ENCODE measurements at places on chromosomes 12 and 14.

- peak; percentile 70 for DNase-seq
Measured at GRCh38 chr14:60565211-60565610, 56.3 kb downstream of the SIX6 start.

DNA sequence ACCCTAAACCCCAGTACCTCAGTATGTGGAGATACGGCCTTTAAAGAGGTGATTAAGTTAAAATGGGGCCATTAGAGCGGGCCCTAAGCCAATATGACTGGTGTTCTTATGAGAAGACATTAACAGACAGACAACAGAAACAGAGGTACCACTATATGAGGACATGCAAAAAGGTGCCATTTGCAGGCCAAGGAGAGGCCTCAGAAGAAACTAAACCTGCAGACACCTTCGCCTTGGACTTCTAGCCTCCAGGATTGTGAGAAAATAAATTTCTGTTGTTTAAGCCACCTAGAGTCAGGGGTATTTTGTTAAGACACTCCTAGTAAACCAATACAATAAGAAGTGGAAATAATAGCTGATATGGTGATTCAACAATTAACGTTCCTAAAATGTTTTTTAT is 32.6 kb downstream of the PTPRB start:
- DNase-seq: no peak

- no peak for DNase-seq
Measured at GRCh38 chr12:1003600-1004271, 12.7 kb downstream of the ERC1 start.

GRCh38 chr12:15720295-15720694 is 68.9 kb downstream of the EPS8 start:
- DNase-seq: no peak

- no peak for DNase-seq
Measured at GRCh38 chr14:78292003-78292402, 121.8 kb downstream of the NRXN3 start.

- no peak for DNase-seq
Measured at GRCh38 chr14:59698793-59699192, 122.2 kb upstream of the CCDC175 start.

GRCh38 chr12:84218406-84218805 is 694.2 kb downstream of the SLC6A15 start:
- no peak for DNase-seq

DNA sequence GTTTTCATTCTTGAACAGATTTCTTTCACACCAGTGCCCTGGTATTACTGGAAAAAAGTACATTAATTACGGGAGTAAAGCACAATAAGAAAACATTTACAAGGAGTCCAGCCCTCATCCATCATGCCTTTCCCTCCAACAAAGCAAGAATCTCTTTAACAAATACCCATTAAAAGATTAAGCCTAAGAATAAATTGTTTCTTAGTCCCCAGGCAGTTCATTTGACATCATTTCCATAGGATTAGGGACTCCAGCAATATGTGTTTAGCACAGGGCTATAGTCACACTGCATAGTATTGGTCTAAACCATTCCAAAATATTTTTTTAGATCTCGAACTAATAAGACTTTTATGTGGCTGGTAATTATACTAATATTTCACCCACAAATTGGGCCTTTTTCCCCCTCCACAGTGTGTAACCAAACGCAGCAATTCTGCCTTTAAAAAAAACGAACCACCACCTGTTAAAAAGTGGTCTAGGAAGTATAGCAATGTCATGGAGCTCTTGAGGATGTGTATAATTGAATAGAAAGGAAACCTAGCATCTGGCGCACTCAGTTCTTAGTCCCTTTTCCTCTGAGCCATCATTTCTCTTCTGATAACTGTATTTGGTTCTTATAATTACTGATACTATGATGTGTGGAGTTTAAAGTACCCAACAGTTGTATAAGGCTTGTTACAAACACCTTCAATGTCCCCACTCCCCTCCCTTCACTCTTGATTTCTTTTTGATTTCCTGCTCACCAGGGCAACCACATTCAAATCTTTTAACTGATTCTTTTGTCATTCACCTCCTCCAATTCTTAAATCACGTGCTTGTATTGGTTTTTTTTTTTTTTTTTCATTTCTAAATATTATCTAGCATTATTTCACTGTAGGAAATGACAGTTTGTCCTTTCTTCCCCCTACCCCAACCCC is 138.7 kb downstream of the ETV6 start:
- DNase-seq: no peak

GRCh38 chr12:52171950-52172512 is 19.8 kb downstream of the KRT80 start:
- DNase-seq: no peak

DNA sequence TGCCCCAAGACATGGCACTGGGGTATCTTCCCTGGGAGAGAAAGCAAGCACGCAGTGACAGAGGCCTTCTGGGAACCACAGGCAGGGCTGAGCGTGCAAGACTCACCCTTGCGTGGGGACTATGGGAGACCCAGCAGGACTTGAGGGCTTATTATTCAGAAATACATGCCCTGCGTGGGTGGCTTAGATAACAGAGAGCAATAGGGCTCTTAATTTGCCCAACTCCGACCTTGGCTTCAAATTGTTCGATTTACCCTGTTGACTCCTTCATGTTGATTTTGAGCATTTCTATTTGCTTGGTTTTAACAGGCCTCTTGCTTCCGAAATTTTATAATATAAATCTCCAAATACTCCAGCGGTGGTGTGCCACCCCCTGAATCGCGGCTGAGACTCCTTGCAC is 5.1 kb upstream of the SERPINA1 start:
- no peak for DNase-seq

GRCh38 chr12:104788840-104789271 is 169.2 kb downstream of the SLC41A2 start:
- no peak for DNase-seq

DNA sequence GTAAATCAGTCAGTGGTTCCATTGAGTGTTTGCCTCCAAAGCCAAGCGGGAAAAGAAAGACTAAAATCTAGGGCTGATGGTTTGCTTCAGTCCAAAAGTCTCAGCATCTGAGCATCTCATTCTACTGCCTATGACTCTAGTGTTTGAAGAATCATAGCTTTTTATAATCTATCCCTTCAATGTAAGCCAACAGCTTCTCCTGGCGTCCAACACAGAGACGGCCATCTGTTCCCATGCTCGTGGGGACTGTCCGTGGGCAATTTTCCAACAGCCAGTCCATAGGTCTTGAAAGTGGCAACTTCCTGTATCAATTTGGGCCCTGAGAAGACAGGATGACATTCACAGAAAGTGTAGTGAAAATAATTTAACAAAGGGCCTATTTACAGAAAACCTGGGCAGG is 544.4 kb upstream of the TMEM132C start:
- DNase-seq: no peak

DNA sequence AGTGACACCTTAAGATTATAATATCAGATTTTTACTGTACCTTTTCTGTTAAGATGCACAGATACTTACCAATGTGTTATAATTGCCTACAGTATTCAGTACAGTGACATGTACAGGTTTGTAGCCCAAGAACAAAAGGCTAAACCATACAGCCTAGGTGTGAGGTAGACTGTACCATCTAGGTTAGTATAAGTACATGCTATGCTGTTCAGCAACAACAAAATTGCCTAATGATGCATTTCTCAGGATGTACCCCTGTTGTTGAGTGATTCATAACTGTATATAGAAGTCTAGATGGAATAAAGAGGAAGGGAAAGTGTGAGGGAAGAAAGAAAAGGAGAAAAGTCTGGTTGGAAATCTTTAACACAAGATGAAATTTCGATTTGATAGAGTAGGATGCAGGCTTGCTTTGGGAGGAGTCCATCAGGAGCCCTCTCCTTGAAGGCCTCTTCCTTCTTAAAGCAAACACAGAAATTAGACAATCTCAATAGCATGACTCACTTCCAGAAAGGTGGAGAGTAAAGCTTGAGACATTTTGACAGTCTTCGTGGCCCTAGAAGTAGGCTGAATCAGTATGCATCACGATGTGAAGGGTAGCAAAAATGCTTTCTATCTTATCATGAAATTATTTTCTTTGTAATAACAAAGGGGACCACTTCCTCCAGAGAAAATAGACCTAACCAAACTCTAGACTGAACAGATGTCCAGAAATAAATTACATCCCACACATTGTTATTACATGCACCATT is 191.5 kb downstream of the SYT1 start:
- peak; percentile 2 for DNase-seq

- no peak for DNase-seq
Measured at GRCh38 chr12:32944195-32944594, 47.6 kb upstream of the PKP2 start.

- no peak for DNase-seq
Measured at GRCh38 chr14:103504991-103505565, 17.6 kb downstream of the CKB start.

GRCh38 chr12:92928421-92928961 is 604 bp downstream of the EEA1 start:
- DNase-seq: peak; percentile 63

- DNase-seq: no peak
Measured at GRCh38 chr14:36132826-36133225, 43.7 kb downstream of the PTCSC3 start.

DNA sequence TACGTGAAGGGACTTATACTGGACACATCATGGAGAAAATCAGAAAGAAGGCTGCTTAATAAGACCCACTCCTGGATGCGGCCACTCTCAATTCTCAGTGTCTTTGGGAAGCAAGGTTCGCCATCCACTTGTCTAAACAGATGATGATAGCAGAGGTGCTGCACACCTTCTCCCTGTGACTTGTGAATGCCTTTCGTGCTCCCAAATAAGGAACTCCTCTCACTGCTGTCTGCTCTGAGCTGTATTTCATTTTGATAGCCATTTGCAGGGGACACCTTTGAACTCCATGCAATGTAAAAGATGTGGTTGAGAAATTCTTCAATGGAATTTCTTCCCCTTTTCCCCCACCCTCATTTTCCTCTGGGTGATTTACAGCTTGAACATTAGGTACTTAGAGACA is 11.6 kb downstream of the RMST start:
- no peak for DNase-seq

DNA sequence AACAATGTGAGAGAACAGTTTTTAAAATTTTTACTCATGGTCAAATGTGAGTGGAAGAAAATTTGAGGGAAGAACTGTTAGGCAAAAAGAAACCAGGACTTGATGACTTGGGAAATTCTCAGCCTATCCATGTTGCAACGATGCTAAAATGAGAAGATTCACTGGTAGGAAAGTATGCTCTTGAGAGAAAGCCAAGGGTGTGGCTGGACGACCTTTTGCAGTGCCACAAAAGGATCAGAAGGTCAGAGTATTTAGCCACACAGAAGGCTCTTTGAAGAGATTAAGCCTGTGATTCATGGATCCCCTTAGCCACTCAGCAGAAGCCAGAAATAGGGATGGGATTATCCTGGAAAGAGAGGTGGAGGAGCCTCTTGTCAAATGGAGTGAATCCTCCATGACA is 336.8 kb downstream of the LRIG3 start:
- peak; percentile 27 for DNase-seq

DNA sequence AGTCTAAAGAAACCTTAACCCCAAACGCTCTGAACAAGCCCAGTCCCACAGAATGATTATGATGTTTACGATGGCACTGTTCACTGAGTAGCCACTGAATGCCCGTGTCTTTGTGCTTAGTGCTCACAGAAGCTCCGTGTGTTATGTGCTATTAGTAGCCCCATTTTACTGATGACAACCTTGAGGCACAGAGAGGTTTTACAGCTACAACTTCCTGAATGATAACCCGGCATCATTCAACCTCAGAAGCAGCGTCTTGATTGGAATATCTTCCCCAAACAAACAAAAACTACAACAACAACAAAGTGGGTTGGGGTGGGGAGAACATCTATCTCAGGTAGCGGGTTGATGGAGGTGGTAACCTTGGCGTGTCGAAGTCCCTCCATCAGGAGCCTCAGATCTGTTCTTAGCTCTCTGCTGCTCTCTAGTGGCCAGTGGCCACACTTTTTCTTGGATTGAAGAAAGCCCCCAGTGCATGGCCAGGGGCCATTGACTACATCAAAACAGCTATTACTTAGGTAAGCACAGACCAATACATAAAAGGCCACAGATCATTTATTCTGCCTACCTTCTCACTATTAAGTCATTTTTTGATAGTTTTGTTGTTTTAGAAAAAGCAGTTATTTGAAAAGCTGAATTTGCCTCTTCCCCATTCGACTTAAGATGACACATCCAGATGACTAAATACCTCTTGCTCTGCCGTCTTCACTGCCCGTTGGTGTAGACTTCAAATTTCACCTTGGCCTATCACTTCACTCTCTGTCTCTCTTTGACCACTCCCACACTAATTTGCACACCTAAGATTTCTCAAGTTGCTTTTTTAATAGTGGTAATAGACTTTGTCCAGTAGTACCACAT is 376.9 kb downstream of the GALC start:
- DNase-seq: peak; percentile 57

DNA sequence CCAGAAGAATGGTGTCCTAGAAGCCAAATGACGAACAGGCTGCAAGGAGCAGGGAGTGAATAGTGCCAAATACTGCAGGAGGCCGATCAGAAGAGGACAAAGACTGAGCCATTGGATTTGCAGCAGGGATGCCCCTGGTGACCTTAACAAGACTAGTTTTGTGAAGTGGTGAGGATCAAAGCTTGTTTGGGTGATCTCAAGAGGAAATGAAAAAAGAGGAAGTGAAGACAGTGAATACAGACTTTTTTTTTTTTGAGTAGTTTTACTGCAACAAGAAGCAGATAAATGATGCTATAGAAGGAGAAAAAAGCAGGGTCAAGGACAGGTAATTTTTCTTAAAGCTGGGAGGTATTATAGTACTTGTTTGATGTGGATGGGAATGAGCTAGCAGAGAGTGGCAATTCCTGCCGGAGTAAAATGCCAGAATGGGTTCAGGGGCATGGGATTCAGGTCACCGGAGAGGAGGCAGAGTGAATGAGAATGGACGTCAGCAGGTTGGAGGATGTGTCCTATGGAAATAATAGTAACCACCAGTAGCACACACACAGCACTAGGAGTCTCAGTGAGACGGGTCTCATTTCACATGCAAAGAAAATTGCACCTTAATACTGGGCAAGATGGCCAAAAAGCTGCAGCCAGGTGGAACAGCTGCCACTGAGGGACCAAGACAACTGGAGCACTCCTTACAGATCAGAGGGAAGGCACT is 345.8 kb upstream of the CCDC196 start:
- DNase-seq: no peak

- DNase-seq: no peak
Measured at GRCh38 chr12:127396734-127397133, 870.2 kb upstream of the TMEM132C start.

DNA sequence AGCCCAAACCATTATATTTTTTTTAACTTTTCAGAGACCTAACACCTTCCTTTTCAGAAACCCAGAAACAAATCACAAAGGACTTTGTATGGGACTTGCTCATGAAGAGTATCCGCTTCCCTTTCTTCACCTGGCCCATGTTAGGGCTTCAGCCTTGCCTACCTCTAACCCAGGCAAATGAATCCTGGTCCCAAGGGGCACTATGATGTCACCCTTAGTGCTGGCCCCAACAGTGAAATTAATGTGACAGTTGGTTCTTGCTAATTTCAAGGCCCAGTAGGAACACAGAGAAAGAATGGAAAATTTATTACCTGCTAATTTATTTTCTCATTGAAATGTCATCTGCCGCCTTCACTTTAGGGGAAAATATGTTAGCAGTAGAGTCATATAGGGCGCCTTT is 179.8 kb upstream of the NRXN3 start:
- DNase-seq: no peak

Data from GM03348 (cell line).